Posterior vena cava (tissue), 2 donors: ENCODE measurements at places on chromosomes 3 and 15.

- no peak for DNase-seq
Observed at GRCh38 chr3:124147429-124147828, 155.5 kb upstream of the ROPN1 start.

DNA sequence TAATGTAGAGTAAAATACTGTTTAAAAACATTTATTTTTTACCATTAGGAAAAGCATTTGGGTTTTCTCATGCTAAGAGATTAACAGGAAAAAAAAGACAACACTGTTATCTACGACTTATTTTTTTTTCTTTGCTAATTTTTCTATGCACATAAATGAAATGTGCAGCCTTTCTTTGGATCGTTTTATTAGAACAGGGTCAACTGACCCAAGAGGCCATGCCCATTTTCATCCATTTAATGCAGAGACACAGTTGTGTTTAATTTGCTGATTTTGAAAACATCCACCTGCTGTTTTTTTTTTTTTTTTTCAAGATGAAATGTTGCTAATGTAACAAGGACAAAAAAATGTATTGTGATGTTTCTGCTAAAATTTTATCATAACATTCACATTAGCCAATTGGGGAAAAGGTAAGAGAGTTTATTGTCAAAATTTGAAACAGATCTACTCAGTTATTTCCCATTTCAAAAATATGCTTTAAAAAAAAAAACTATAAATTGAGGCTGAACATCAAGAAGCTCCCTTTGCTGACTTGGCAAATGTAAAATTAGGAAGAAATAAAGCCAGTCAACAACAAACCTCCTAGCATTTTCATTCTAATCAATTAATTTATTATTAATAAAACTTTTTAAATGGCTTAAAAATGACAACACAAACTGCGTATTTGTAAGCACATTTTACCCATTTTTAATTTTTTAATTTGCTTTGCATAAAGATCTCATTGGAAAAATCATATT is 485.2 kb downstream of the ROBO2 start:
- DNase-seq: no peak

DNA sequence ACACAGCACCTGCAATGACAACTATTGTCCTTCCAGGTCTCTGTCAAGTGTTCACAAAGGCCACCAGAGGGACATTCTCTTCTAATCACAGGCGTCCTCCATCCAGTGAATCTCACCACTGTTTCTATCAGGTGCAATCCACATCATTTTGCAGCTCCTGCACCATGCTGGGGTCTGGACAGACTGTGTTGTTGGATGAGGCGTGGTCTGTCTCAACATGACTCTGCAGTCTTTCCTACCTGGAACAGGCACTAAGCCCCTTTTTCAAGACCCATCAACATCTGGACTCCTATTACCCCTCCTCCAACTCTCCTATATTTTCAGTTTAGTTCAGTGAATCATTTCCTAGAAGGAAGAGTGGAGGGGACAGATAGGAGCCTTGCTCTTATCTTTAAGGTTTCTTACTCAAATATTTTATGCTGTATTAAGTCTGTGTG is 31.5 kb upstream of the VEPH1 start:
- no peak for DNase-seq

DNA sequence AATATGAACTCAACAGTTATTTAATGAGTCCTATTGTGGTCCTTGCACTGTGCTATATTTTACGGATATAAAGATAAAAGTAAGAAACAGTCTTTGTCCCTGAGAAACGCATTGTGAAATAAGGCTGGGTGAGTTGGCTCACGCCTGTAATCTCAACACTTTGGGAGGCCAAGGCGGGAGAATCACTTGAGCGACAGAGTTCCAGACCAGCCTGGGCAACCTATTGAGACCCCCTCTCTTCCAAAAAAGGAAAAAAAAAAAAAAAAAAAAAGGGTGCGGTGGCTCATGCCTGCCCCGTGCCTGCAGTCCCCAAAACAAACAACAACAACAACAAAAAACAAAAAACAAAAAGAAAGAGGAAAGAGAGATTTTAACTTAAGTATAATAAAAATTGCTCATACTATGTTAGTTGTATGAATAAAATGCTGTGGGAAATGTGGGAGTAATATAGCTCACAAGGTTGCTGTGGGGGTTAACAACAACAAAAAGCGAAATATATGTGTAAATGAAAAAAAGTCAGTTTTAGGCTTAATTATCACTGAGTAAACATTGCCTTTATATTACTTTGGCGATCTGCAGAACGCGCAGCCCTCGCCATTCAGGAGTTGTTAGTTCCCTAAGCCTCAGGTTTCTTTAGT is 461 bp upstream of the FNDC3B start:
- DNase-seq: no peak

GRCh38 chr3:54176106-54176505 is 53.8 kb downstream of the CACNA2D3 start:
- DNase-seq: no peak

DNA sequence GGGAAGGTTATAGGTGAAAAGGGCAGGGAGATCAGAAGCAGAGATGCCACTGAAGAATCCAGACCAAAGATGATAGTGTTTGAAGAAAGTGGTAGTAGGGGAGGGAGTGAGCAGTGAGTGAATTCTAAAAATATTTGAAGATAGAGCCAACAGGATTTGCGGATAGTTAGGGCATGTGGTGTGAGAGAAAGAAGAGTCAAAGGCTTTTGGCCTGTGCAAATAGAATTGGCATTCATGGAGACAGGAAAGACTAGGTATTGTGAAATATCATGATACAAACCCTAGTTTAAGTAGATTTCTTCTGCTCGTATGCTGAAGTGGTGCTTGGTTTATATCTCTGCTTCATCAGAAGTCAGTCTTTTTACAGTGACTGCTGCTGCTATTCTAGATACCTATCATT is 224.2 kb upstream of the CFAP20DC start:
- DNase-seq: no peak
